Retina (tissue), 1 donor: ENCODE measurements at places on chromosomes 6 and 20.

DNA sequence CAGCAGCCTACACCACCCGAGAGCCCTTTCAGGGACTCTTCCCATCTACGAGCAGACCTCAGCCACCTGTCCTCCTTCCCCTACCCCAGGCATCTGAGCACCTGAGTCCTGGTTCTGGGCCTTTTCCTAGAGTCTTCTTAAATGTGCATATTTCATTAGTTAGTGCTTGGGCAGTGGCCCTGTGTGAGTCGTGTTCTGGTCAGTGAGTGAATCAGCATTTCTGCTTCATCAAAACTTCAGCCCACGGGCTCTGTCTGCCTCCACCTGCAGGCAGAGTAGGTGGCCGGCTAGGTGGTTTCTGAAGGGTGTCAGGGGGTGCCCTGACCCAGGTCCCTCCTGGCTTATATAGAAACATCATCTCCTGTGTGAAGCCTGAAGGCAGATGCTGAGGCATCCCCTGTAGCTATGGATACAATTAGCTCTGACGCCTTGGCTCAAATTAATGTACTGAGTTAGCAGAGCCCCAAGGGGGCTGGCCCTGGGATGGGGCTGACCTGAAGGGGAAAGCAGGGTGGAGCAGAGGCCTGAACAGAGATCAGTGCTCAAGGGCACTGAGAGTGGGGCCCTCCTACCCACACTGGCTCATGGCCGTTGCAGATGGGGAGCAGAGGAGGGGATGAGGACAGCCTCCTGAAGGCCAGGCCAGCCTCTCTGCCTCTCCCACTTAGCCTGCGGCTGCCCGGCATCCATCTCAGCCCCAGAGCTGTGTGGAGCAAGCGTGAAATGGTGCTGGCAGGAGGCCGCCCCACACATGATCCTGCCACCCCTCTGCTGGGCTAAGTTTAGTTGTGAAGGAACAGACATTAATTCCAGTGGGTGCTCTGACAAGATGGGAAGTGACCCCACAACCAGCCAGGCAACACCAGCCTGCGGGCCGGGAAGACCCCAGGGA, 13.6 kb downstream of the IP6K3 start:
- peak; percentile 76 for DNase-seq

DNA sequence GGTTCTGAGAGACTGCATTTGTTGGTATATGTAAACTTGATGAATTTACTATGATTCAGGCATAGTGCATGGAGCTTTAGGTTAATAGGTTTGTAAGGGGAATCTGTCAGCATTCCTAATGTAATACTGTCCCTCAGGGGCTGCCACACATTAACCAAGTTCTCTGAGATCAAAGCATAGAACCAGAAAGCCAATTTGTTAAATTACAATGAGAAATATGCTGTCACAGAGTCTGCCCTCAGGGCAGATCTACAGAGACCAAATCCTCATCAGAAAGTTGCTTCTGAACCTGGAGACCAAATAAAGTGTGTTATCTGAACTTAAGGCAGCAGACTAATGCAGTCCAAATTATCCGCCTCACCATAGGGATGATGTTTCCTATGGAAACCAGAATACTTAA, 250.8 kb upstream of the HTR1E start:
- no peak for DNase-seq

DNA sequence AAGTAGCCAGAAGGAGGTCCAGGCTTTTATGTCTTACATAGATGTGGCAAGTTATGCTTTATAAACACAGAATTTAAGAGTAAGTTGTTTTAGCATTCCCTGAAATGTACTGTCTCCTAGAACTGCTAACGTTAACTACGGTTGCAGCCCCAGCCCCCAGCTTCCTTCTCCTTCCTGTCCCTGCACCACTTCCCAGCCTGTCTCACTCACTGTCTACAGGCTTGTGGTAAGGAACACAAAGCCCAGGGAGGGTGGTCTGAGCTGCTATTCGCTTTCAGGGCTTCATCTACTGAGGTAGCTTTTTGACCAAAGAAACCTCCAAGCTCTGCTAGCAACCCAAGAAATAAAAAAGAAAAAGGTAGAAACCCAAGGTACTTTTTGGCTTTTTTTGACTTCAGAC, 35.9 kb downstream of the PCSK2 start:
- no peak for DNase-seq

DNA sequence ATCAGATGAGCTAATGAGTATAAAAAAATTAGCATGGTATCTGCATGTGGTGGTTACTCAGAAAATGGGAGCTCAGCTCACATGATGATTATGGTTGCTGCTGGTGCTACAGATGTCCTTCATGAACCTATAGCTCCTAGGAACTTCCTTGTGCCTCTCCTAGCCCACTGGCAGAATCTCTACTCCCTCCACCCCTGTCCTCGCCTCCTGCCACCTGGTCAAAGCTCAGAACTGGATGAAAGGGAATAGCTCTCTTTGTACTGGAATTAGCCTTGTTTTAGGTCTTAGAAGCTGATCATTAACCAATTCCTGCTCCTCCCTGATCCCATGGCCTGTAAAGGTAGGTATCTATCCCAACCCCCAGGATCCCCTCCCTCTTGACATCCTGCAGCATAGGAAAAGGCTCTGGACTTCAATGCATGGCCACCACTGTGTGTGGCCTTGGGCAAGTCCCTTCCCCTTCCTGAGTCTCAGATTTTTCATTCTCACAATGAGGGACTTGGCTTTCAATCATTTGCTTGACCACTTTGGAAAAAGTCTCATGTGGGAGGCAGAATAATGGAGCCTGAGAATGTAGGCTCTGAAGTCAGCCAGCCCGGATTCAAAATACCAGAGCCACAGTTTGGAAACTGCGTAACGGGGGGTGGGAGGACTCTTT, 43.9 kb downstream of the SLC13A3 start:
- DNase-seq = no peak

- no peak for DNase-seq
Measured at GRCh38 chr6:44166591-44167184, 8.1 kb downstream of the CAPN11 start.

DNA sequence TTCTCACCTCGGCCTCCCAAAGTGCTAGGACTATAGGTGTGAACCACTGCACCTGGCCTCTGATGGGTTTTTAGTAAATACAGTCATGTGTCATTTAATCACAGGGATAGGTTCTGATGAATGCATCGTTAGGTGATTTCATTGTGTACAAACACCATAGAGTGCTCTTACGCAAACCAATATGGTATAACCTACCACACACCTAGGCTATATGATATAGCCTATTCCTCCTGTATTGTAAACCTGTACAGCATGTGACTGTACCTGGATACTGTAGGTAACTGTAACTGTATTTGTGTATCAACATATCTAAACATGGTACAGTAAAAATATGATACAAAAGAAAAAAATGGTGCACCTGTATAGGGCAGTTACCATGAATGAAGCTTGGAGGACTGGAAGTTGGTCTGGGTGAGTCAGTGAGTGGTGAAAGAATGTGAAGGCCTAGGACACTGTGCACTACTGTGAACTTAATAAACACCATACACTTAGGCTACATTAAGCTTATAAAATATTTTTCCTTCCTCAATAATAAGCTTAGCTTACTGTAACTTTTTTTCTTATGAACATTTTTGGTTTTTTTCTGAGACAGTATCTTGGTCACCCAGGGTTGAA, 10.0 kb downstream of the BICRAL start:
- DNase-seq = no peak

GRCh38 chr6:140446241-140446640, 1071.8 kb upstream of the CITED2 start:
- no peak for DNase-seq

DNA sequence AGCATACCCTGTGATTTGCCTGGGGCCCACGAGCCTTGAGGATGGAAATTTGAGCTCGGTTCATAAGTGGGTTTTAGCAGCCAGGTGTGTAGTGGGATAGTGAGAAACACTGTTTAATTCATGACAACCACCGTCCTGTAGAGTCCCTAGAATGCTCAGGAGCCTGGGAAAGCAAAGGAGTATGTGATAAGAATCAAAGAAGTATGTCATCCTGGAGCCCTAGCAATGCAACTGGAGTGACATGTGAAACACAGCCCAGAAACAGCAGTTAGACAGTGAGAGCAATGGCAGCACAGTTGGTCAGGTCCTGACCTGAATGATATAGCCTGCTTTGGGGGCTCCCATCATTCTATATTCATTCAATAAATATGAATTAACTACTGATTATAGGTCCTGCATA, 161.2 kb upstream of the ECI2 start:
- DNase-seq = no peak

DNA sequence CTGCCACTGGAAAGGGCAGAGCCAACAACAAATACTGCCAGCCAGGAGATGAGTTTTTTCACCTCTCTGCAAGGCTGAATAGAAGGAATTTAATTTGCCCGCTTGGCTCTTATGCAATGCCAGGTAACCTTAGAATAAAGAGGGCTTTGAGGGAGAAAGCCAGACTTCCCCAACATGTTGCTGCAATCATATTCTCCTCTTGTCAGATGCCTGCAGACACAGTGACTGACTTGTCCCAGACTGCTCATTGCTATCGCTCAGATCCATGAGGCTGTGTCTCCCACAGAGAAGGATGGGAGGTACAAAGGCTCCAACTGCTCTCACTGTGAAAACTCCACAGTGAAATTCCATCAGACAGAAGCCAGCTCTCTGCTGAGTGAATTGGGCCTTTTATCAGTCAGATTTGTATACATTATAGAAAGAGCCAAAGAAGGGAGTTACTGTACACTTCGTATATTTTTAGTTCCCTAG, 517.0 kb upstream of the ID4 start:
- no peak for DNase-seq
